ENCODE measurements at places on chromosomes 16 and 17.
A peak's percentile ranks its signal among the peaks of the same experiment; 100 is the strongest.

GRCh38 chr16:20844588-20844987 is 38.3 kb downstream of the REXO5 start:
- no peak for DNase-seq

DNA sequence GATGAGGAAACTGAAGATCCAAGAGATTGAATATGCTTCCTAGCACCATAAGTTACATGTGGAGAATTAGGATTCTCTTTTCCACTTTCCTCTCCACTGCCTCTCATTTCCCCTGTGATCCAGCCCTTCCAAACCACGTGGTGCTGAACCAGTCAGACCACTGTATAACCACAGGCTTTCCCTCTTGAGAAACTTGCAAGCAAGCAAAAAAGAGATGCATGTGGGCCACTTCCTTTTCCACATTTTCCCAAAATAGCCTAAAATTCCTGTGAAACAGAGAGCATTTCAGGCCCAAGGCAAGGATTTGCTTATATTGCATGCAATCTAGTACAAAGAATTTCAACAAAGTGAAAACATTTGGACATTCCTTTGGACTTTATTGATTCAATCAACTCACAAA is 59.3 kb upstream of the KSR1 start:
- no peak for DNase-seq

- DNase-seq, result no peak
These were observed 2.1 kb downstream of the HES7 start for GRCh38 chr17:8121681-8122421.

GRCh38 chr16:51151961-51152663 is 1.0 kb upstream of the SALL1 start:
- DNase-seq, result peak; percentile 86

All from H4 (cell line).